ENCODE measurements at places on chromosomes 5 and 9.

DNA sequence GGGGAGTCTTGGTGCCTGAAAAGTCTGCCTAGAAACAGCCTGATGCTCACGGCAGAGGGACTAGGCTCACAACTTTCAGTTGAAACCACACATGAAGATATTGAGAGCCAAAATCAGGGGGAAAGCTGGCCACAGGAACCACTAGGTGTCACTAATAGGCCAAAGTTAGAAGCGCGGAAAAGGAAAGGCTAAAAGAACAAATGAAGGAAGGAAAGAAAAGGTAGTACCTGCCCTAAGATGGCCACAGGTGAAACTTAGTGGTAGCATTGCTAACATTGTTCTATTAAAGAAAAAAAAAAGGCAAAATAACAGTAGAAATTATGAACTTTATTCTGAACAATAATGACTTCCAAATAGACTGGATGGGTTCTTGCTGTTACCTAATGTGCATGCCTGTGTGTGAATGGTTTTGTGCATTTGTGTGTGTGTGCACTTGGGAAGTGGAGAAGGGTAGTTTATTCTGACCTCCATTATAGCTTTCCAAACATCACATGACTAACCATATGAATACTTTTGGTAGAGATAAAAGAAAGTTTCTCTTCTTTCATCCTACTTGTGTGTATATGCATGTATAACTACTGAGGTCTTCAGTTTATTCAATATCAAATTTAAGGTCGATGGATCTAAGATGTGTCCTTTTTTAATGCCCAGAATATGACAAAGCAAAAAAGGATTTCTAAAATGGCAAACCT is 2.1 kb upstream of the RFESD start:
- DNase-seq = no peak

DNA sequence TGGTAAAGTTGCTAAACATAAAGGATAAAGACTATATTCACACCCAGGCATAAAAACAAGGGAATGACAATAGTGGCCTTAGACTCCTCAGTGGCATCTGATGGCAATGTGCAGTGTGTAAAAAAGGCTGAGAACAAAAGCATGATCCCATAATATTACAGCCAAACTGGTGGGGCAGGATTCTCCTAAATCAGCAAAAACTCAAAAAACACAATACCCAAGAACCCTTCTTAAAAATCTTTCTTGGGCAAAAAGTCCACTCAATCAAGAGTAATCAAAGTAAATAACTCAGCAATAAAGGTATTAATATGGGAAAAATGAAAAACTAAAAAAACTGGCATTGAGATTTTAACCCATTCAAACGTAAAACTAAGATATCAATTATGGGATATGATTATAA is 1.6 kb upstream of the MOCS2 start:
- DNase-seq = no peak

- no peak for DNase-seq
Observed at GRCh38 chr9:137354845-137355760, 53.0 kb upstream of the NRARP start.

- no peak for DNase-seq
Observed at GRCh38 chr5:76608833-76609232, 14.4 kb downstream of the F2RL2 start.

DNA sequence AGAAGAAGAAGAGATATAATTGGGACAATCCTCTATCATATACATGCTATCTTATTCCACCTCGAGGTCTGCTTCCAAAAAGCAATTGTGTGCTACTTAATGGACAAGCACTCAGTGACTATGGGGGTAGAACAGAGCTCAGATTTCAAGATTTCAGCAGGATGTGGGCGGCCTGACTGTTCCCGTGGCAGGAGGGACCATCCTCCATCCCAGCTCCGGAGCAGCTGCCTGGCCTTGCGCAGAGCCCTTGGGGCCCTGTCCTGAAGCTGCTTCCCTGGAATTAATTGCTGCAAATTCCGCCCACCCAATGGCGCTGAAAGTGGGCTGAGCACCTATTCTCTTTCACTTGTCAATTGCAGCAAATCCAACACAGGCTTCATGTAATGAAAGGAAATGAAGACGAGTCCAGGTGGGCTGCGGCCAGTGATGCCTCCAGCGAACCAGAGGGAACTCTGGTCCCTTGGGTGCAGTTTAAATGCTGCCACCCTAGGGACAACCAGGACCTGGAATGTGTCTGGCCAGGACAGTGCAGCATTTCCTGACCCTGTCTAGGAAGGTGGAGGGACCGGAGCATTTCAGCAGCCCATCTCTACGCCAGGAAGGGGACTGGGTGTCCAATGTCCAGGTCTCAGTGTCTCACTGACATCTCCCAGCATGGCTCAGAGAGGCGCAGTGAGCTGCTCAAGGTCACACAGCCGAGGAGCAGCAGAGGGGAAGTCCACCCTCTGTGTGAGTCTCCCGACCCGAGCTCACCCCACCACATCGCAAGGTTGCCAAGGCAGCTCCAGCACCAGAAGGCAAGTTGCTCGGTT is 50.5 kb upstream of the FCN1 start:
- no peak for DNase-seq

GRCh38 chr5:16140417-16140816 is 39.2 kb downstream of the MARCHF11 start:
- no peak for DNase-seq

DNA sequence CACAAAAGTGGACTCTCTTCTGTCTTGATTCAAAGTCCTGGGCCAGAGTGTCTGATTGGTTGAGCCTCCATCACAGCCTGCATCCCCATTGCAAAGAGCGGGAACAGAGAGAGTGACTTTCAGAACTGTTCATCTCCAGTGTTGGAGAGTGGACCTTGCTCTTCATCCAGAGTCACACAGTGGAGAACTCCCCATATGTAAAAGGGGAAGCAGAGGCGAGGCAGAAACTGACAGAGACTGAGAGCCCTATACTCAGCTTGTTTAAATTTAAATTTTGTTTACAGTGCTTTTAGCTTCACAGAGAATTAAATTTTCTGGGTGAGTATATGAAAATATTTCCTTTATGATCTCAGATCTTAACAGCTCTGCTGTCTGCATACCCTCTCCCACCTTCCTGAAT is 70.0 kb upstream of the SSBP2 start:
- DNase-seq = no peak

- DNase-seq = no peak
Observed at GRCh38 chr5:9927521-9927997, 297.4 kb upstream of the TAS2R1 start.

- no peak for DNase-seq
Observed at GRCh38 chr5:45057564-45057963, 248.8 kb downstream of the MRPS30 start.

DNA sequence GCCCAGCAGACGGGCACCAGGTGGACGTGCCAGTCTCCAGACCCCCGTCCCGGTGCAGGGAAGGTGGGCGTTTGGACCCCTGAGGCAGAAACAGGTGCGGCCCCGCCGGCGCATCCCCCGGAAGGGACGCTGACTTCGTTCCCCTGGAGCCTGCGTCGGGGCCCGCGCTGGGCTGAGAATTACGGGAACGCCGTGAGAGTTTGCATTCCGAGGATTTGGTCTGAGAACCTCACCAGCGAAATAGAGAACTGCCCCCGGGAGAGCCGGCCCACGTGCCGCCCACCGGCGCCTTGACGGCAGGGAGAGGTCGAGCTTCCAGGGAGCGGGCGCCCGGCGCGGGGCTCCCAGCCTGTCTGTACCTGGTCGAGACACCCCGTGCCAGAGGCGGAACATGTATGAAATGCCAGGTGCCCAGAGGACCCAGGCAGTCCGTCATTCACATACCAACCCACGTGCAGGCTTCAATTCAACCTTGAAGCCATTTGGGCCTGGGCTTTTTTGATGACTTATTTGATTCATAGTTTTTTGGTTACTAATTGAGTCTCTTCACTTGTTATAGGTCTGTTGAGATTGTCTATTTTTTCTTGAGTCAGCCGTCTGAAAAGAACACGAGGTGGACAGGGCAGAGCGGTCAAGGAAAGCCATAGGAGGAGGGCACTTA is 877 bp upstream of the CAMSAP1 start:
- DNase-seq = no peak

DNA sequence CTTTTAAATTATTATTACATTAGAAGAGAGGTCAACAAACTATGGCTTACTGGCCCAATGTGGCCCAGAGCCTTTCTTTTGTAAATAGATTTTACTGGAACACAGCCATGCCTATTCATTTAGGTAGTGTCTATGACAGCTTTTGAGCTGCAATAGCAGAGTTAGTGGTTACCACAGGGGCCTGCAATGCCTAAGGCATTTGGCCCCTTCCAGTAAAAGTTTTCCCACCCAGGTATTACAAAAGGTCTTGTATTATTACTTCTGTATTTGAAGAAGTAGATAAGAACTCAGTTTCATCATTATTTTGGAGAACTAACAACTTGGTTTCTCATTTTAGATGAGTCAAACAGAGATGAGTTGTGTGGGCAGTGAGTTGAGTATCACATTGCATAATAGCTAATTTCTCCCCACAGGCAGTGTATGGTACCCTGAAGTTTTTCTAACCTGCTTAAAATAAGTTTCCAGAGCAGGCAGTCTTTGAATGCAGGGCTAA is 9.5 kb downstream of the MTRR start:
- DNase-seq = no peak

DNA sequence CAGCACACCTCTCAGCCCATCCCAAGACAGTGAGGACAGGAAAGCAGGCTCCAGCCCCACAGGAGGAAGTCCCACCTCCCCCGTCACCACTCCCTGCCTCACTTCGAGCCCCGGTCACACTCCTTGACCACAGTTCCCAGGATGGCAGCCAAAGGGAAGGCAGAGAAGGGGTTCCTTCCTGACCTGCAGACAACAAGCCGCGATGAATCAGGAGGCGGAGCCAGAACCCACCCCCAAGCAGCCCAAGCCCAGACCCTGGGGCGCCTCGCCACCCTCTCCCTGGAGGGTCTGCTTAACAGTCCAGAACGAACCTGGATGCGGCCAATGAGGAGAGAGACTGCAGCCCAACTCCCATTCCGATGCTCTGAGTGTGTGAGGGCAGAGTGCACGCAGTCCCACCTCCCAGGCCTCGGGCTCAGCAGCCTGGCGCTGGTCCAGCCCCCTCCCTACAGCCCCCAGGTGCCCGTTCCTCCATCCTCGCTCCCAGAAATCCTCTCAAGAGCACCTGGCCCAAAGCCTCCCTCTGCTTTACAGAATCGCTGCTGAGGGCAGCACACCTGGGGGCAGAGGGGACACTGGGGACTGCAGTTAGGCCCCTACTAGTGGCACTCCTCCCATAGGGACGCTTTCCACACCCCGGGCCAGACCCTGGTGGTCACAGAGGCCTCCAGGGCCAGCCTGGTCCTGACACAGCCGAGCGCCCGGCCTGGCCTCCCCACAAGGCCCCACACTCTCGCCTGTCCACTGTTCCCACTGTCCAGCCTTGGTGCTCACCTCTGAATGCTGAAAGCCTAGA is 69.6 kb upstream of the LRRTM2 start:
- no peak for DNase-seq

- DNase-seq = no peak
Observed at GRCh38 chr5:145324101-145324500, 511.0 kb downstream of the PRELID2 start.

GRCh38 chr5:164277720-164278119 is 772.3 kb downstream of the MAT2B start:
- DNase-seq = no peak

DNA sequence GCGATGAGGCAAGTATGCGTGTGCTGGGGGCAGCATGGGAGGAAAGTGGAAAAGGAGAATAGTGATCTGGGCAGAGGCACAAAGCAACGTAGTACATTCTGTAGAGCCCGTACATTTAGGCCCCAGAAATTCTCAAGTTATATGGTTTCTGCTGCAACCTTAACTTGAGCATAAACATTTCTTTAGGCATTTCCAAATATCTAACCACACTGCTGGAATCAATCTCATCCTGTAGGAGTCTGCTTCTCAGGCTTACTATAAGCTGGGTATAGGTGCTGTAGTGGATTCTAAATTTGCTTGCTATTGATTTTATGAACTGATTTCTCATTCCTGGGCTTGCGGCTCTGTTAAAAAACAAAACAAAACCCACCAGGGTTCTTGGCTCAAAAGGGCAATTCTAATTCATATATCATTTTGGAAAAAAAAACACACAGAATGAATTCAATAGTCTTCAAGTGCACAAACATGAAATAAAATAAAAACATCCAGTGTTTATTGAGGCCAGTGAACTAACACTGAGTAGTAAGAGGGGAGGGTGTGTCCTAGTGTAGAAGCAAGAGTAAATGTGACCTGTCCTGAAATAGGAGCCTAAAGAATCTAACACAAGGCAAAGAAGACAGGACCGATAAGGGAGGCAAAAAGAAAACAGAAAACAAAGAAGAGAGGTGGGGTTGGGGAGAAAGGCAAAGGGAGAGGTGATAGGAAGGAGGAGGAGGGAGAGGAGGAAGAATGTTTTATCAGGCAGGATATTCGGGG is 145.5 kb upstream of the LHFPL2 start:
- DNase-seq = no peak

GRCh38 chr5:111934511-111934910 is 177.5 kb upstream of the NREP start:
- no peak for DNase-seq

- DNase-seq = no peak
Observed at GRCh38 chr9:132199056-132199455, 37.2 kb downstream of the NTNG2 start.

- no peak for DNase-seq
Observed at GRCh38 chr5:128667751-128668150, 129.7 kb upstream of the FBN2 start.

GRCh38 chr9:16680975-16681651 is 189.4 kb downstream of the BNC2 start:
- DNase-seq = no peak

DNA sequence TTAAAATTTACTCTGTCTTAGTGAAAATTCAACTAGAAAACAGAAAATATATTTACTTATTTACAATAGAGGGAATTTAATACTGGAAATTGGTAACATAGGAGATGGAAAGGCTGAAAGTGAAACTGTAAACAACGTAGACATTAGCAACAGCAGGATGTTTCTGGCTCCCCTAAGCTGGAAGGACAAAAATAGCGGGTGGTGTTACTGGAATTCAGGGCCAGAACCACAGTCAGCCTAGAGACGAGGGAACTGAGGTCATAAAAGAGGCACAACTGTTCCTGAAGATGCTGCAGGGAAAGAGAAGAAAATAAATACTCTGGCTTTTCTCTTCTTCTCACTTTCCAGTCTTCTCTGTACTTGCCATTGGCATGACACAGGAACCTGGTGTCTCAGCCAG is 80.4 kb upstream of the NIPBL start:
- DNase-seq = no peak

GRCh38 chr5:150561571-150562275 is 53.8 kb downstream of the NDST1 start:
- no peak for DNase-seq

DNA sequence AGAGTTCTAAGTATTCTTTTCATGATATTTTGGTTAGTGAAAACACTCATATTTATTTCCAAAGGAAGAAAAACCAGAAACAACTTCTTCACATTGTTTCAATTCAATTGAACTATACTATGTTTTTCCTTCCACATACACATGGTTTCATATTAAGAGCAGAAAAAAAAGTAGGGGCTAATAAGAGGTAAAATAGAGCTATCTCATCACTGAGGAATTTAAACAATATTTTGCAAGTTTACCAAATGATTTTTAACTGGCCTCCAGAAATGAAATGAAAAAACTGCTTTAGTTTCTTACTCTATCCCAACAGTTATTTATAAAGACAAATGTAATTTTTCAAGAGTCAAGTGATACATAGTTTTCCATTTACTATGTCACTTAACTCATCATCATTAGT is 233.5 kb downstream of the RFX3 start:
- DNase-seq = no peak
